Esophagus squamous epithelium (tissue), 5 donors: ENCODE measurements at places on chromosomes 1 and 21.

DNA sequence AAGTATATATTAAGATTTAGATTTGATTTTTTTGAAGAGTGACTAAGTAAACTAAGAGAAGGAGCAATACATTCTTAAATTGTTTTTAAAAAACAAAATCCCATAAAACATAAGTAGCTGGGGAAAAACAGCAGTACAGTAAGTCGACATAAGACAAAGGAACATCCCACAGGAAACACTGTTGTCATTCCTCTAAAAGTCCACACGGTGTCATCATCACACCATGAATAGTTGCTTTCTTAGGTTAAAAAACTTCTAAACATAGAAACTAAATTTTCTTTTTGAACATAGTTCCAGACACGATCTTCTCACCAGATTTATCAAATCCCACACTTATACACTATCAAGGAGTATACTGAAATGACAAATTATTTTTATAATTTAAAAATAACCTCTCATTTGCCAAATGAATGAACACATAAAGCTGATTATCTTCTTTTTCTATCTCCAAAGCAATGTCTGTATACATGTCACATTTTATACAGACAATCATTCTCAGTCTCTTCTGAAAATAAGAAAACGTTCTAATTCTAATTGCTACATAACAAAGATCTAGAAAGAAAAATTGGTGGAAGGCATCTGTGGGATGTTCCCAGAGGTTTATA, 15.8 kb downstream of the ODF2L start:
- DNase-seq = no peak

DNA sequence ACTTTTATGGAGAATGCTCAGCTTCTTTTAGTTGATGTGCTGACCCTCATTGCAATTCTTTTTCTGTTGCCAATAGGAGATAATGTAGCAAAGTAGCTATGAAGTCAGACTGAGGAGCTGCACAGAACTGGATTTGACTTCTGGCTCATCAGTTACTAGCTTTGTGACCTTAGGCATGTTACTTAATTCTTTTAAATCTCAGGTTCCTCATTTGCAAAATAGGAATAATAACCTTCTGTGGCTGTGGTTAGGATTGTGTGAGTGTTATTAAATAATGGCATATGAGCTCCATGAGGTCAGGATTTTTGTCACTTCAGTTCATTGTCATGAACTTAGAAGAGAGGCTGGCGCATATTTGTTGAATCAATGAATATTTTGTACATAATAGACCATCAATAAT, 237.6 kb upstream of the SGIP1 start:
- no peak for DNase-seq

GRCh38 chr1:99646868-99647267, 955 bp downstream of the PALMD start:
- no peak for DNase-seq

GRCh38 chr1:114982251-114982650, 47.4 kb upstream of the TSHB start:
- DNase-seq = no peak

DNA sequence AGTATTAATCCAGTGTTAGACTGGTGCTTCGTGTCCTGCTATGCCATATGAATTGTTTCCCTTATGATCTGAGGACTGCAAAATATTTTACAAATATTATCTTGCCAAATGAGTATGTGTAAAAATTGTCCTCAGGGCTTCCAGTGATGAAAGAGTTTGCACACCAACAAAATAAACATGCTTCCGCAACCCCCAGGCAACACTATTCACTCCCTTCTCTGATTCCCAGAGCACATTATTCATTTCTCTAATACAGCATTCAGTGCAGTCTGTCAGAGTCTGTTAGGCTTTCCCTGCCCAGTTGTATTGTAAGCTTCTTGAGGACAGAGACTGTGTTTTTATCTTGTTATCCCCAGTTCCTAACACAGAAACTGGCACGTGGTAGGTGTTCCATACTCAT, 409.9 kb upstream of the C1orf87 start:
- DNase-seq = no peak
